ENCODE measurements at places on chromosomes 5 and 9.

DNA sequence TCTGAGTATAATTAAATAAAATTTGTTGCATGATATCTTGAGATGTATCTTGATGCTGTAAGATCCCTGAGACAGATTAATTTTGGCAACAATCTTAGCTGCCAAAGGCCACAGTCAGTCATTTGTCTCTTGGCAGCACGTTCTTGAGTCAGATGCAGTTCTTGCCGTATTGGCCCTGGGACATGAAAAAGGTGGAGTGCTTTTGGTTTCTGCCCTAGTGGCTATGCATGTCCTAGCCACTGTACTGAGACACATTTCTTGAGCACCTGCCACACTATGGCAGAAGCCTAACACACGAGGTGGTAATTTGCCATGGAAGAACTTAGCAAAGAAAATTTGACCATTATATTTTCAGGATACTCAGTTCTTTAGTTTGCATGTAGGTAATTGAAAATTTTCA is 45.0 kb upstream of the PHF2 start:
- DNase-seq: no peak

GRCh38 chr5:61933787-61934626 is 372.0 kb upstream of the KIF2A start:
- peak; percentile 28 for DNase-seq

DNA sequence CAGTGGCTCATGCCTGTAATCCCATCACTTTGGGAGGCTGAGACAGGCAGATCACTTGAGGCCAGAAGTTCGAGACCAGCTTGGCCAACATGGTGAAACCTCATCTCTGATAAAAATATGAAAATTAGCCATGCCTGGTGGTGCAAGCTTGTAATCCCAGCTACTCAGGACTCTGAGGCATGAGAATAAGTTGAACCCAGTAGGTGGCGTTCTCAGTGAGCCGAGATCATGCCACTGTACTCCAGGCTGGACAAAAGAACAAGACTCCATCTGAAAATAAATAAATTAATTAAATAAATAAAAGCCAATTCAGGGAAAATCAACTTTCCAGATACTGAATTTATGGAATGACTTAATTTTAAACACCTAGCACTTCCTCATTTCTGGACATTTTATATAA is 1722.1 kb downstream of the MAT2B start:
- no peak for DNase-seq

GRCh38 chr5:1593903-1594356 is 70.2 kb upstream of the LPCAT1 start:
- DNase-seq: no peak

- no peak for DNase-seq
These were observed 115.7 kb downstream of the FRMD3 start for GRCh38 chr9:83422527-83422926.

GRCh38 chr5:1946122-1946677 is 63.5 kb upstream of the IRX4 start:
- DNase-seq: no peak

- DNase-seq: no peak
These were observed 30.6 kb upstream of the PPP1R2B start for GRCh38 chr5:156819537-156819936.

- no peak for DNase-seq
These were observed 31.0 kb upstream of the MEGF9 start for GRCh38 chr9:120745278-120745677.

Data from iPS DF 19.7 (cell line).